Right atrium auricular region (tissue), 2 donors: ENCODE measurements at places on chromosomes 11 and 22. TPM values are rescaled to one million over a fixed set of nuclear protein-coding genes. Genes with fewer than 3 reads are reported as not detected.

Gene NXPE1
- total RNA-seq, result not detected

Gene CENPM
- total RNA-seq, result not detected

Gene FLRT1
- 1.7 TPM for total RNA-seq

Gene RANBP1
- total RNA-seq, result 96.5 TPM

Gene AMOTL1
- 59.5 TPM for total RNA-seq

Gene OR51I1
- total RNA-seq, result not detected

Gene ACAT1
- total RNA-seq, result 632 TPM

DNA sequence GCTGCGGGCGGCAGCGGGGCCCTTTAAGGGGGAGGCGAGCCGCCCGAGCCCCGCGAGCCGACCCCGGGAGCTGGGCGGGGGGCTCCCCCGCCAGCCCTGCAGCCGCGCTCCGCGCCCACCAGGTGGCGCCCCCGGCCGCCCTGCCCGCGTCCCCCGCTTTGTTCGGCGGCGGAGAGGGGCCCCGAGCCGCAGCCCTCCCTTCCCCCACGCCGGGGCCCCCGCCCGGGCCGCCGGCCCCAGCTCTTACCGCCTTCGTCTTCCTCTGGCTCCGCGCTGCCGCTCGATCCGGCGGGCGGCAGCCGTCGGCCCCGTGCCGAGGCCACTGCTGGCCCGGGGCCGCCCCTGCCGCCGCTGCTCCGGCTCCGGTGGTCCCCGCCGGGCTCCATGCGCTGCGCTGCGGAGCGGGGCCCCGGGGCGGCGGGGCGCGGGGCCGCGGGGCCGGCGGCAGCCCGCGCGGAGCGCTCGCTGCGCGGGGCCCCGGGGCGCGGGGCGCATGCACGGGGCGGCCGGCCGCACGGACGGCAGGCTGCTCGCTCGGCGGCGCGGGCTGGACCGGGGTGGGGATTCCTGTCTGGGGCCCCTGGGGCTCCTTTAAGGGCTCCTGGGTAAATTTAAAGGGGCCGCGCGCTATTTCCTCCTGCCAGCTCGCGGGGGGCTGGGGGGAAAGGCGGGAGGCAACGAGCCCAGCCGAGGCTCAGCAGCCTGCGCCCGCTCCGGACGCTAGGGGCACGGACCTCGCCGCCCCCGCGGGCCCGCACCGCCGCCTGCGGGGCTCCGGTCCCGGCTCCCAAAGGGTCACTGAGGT is at the start of gene ZFTA:
Gene ZFTA (minus strand): TSS at position 539 of the 805 bp plus-strand sequence. CDS start 153 bp downstream, at position 386.
- DNase-seq, result no peak

DNA sequence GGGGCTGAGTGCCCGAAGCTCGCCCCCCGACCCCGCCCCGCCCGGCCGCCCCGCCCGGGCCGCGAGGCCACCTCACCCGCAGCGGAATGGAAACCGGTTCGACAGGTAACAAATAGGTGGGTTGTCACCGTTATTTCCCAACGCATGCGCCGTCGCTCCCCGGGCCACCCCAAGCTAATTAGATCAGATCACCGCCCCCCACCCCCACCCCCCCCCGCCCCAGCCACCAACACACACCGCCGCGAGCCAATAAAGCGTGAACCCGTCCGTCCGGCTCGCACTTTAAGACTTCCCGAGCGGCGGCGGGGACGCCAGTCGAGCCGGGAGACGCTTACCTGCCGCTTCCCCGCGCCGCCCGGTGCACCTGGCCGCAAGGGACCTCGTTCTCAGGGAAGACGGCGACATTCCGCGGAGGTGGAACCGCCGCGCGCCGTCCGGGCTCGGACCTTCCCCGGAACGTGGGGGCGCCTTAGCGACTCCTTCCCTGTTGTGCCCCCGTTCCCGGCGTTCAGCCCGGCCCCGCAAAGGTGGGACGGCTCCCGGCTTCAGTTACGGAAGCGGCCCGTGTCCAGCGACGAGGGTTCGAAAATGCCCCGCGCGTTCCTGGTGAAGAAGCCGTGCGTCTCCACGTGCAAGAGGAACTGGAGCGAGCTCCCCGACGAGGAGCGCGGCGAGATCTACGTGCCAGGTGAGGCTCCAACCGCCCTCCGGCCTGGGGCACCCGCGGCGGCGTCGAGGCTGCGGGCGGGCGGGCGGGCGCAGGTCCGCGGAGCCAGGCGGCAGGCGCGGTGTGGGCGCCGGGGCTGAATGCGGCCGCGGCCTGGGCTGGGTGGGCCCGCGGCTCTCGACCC is at the start of gene OVOL1:
Gene OVOL1 (plus strand): TSS at position 278 of the 851 bp plus-strand sequence. CDS start 311 bp downstream, at position 589.
- no peak for DNase-seq

- no peak for DNase-seq
These were observed 423.2 kb downstream of the MN1 start for GRCh38 chr22:27378311-27378800.

DNA sequence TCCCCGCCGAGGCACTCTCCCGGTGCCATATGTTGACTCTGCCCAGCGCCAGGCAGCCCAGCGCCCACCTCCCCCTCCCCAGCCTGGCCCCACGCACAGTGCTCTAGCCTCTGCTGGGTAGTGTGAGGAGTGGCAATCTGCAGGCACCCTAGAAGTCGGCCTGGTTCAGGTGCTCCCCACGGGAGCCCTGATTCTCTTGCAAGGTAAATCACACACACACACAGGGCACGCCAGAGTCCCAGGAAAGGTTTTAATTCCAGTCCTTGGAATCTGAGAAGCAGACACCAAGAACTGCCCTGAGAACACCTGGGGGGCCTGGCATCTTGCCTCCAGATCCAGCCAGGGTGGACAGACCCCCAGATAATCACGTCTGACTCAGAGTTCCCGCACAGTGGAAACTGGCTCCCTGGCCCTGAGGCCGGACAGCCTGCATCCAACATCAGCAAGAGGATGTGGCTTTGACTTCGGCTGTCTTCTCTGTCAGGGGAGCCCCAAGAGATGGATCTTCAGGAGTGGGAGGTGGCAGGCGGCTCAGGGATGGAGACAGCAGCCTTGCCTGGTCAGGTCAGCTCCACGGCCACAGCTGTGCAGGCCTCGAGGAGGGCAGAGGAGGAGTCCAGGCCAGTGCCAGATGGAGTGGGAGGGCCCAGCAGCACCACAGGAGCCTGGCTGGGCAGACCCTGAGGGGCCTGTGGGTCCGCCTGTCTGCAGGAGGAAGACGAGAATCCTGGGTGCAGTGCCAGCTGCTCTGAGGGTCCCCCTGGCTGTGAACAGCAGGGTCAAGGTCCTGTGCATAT is 1.1 kb upstream of the RIN1 start:
- no peak for DNase-seq

DNA sequence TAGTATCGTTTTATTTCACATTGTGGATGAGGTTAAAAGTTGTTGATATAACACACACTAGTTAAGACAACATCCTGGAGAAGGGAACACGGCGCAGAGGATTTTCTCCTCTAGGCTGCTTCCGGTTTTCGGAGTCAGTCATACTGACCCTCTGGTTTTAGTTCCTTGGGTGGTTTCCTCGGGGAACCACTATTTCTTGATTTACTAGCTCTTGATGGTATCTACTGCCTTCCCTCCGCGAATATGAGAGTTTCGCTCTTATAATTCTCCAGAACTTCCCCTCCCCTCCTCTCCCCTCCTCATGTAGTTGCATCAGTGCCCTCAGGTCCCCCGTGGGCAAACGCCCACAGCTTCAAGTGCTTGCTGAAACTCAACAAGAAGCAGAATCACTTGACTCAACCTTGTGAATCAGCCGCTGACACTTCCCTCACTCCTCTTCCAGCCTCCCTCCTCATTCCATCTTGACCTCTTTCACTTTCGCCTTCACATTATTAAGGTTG is 15.9 kb upstream of the APOBEC3A start:
- DNase-seq, result no peak

- DNase-seq, result no peak
These were observed 40.6 kb downstream of the PARVA start for GRCh38 chr11:12417691-12418611.

GRCh38 chr22:27399161-27399560 is 402.4 kb downstream of the MN1 start:
- no peak for DNase-seq

DNA sequence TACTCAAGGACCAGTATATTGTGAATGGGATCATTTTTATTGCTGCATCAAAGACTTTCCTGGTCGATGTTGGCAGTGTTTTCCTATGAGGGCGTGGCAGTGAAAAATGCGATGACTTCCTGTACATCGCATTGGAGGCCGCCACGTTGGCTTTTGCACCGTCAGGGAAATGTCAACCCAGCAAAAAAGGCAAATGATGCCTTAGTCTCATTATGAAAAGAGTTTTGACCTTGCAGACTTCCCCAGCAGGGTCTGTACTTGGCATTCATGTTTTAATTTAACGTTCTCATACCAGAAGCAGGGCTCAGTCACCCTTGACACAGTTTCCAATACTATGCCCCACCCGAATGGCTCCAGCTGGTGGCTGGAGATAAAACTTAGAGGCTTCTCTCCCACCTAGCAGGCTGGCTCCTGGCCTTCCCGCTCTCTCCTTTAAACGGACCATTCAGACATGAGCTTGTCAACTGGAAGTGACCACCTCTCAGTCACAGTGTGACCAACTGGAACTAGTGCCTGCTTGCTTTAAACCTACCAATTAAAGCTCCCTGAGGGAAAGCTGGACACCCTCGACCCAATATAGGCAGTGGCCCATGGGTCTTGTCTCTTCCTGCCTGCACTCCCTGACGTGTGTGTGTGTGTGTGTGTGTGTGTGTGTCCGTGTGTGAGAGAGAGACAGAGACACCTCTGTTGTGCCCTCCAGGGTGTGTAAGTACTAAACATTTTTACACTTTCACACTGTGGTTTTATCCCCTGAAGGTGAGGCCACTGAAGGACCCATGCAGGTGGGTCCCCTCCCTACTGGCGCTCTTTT is 8.7 kb upstream of the GDPD5 start:
- DNase-seq, result no peak

DNA sequence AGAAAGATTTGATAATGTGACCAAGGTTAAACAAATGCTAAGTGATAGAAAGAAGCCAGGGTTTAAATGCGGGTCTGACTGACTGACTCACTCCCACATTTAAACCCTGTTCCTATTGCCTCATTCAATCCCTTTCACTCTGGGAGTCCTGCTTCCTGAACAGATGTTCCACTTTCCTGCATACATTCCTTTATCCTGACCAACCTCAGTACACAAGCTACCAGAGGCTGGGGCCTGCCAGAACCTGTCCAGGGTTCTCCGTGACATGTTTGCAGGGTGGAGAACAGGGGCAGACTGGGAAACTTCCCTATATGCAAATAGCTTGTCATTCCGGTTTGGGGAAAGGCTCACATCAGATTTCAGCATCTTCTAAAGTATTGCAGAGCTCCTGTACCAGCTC is 3.0 kb upstream of the ANKK1 start:
- DNase-seq, result no peak

DNA sequence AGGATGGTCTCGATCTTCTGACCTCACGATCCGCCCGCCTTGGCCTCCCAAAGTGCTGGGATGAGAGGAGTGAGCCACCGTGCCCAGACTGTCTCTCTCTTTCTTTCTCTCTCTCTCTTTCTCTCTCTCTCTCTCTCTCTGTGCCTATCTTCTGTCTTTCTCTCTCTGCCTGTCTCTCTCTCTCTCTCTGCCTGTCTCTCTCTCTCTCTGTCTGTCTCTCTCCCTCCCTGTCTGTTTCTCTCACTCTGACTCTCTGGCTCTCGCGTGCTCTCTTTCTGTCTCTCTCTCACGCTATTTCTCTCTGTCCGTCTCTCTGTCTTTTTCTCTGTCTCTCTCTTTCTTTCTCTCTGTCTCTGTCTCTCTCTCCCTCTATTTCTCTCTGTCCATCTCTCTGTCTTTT is 3911.2 kb upstream of the OR11H1 start:
- no peak for DNase-seq

GRCh38 chr11:3146612-3147256 is 18.4 kb downstream of the OSBPL5 start:
- DNase-seq, result no peak

- no peak for DNase-seq
These were observed 170.1 kb upstream of the CADM1 start for GRCh38 chr11:115674176-115674936.

DNA sequence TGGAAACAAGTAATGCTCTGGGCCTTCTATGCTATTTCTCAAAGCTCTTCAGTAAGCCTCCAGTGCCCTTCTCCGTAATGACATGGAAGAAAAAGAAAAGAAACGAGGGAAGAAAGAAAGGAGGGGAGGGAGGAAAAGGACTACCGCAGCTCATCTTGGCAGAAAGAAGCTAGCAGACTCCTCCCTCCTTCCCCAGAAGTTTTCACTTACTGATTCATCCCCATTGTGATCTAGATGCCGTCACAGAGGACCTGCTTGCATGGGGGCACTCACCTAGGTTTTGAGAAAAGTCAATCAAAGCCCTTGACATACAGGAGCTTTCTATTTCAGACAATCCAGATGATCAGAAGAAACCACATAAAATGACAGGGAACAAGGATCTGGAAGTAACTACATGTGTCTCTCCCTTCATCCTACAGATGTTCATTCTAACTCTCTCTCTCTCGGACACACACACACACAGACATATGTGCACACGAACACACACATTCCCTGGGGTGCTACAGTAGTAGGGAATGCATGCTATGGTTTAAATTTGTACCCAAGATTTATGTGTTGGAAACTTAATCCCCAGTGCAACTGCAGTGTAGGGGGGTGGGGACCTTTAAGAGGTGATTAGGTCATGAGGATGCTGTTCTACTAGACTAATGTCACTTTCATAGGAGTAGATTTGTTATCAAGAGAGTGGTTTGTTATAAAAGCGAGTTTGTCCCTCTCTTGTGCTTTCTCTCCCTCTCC is 37.6 kb upstream of the RCN1 start:
- DNase-seq, result no peak

DNA sequence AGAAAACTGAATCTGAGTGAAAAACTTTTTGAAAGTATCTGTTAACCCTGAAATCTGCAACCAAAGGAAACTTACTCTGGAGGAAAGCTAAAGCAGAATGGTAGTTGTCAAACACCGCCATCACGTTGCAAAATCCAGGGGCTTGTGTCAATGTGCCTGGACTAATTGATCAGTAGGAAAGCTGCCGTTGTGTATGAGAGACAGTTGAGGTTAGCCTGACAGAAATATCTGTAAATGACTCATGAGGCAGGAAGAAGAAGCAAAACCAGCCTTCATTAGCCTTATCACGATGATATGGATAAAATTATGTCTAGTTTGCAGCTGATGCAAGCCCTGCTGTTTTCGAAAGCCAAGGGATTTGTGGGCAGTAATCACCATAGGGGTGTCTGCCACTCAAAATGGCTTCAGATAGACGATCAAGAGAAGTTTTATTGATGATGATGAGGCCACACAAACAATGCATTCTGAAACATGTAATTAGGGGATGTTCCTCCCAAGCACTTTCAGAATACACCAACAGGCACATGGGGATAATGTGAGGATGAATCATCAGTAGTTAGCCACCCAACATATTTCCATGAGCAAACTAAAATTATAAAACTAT is 8.9 kb downstream of the SCGB1A1 start:
- DNase-seq, result no peak
